Stimulated activated CD4-positive, alpha-beta T cell treated with anti-CD3 and anti-CD28 coated beads, TNF-alpha, amount 100 ng/mL, for 1 hour (primary cell): ENCODE measurements at places on chromosomes 2 and 18.

- DNase-seq = no peak
Observed at GRCh38 chr2:64192125-64192479, 47.9 kb upstream of the PELI1 start.

- DNase-seq = no peak
Observed at GRCh38 chr18:72672364-72673184, 128.4 kb upstream of the CBLN2 start.

DNA sequence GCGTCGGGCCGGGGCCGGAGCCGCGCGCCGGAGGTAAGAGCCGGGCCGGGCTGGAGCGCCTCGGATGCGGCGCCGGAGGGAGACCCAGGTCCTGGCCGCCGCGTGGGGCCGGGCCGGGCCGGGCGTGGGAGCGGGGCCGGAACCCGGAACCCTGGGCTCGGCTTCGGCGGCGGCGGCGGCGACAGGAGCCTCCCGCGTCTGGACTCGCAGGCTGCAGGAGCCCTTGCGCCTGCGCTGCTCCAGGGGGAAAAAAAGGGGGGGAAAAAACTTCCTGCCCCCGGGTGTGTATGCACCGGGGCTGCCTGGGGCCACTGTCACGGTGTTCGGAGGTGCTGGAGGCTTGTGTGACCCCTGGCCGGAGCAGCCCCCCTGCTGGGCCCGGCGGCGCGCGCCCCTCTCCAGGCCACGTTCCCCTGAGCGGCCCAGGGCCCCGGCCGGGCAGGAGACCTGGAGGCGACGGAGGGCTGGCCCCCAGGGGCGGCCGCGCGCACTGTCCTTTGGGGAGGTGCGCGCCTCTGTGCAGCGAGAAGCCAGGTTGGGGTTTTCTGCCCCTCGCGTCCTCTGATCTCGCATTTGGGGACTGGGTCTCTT lies 864 bp downstream of the KLHL29 start:
- no peak for DNase-seq

DNA sequence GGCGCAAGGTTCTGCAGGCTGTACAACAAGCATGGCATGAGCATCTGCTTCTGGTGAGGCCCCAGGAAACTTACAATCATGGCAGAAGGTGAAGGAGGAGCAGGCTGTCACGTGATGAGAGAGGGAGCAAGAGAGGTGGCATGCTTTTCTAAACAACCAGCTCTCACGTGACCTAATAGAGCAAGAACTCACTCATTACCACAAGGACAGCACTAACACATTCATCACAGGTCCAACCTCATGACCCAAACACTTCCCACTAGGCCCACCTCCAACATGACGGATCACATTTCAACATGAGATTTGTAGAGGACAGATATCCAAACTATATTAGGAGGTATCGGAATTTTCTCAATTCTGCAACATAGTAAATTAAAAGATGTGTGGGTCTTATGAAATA lies 108.8 kb upstream of the DLX2 start:
- no peak for DNase-seq

GRCh38 chr2:126672980-126673605 lies 17.1 kb downstream of the GYPC start:
- no peak for DNase-seq

- DNase-seq = no peak
Observed at GRCh38 chr18:47936952-47937351, 6.5 kb upstream of the SMAD2 start.

DNA sequence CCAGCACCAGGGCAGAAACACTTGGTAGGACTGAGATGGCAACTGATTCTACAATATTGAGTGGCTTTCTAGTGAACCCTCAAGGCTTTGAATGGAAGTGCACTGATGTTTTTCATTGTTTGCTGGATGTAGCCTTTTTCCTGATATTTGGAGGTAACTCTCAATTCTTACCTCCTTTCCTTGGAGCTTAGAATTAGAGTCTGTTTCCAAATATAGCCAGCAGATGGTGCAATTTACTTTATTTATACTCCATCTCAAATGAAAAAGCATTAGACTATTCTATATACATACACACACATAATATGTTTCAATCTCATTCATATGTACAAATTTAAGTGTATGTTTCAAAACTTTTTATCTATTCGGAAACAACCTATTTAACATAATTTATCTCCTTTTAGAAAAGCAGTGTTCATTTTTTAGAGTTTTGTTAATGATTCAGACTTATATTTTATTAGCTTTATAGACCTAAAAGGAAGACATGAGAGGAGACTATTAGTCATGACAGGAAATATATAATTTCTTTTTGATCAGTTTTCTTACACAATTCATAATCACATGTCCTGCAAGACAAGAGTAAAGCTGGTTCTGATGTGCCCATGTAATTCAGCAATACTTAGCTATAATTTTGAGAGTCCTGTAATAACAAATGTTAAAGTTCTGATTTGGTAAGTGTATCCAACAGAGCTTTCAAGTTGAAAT lies 124.8 kb downstream of the NUP35 start:
- DNase-seq = no peak

DNA sequence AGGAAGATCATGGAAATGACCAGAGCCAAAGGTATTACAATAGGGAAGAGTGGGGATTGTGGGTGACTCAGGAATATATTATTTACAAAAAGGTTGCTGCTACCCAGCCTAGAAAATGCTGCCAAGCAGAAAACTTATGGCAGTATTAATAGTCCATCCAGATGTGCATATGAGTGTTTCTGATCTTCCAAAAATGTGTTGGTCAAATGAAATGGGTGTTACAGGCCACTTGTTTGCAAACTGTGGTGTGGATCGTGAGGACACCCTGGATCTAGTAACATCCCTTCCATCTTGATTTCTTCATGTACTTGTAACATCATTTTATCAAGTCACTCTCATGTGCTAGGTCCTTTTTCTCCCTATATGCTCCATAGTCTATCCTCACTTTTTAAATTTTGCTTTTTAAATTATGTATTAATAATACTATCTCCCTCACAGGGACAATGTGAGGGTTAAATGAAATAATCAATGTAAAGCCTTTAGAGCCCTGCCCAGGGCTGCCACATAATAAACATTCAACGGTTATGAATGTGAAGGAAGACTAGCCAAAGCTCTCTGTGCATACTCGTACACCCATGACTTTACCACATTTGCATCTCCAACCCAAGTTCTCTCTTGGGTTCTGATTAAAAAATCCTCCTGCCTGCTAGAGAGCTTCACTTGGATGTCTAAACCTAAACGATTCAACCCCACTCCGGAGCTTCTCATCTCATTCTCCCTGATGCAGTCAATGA lies 18.5 kb downstream of the CD226 start:
- DNase-seq = no peak

GRCh38 chr2:69147841-69148533 lies 135.0 kb downstream of the ANTXR1 start:
- no peak for DNase-seq

DNA sequence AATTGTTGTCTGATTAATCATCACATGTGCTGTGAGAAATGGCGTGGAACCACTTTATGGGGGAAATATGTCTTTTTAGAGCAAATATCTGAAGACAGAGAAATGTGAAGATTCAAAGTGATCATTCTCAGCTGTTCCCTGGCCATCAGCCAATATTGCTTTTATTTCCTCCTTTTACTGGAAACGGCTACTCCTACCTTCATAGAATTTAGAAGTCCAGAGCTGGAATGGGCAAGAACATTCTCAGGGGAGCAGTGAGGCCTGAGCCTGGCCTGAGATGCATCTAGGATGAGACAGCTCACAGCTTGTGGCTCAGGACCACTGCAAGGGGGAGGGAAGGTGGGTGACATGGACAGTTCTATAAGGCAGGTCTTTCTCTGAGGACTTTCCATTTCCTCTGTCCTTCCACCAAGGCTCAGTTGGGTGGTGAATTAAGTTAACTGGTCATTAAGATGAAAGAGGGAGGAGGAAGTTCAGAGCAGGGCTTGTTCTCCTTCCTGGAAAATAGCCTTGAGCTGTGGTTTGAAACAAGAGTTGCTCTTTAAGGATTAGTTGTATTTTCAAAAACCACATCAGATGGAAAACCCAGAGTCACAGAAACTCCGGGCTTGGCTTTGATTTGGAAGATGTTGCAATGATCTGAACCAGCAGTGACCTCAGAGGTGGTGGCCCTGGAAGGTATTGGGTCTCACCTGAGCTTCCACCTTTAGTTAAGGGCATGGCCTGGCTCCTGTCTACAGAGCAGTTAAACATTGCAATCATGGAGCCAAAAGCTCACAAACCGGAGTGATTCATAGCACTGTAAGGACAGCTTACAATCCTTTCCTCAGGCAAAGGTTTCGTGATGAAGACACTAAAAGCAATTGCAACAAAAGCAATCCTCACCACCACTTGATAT lies 144.3 kb downstream of the VAPA start:
- no peak for DNase-seq

DNA sequence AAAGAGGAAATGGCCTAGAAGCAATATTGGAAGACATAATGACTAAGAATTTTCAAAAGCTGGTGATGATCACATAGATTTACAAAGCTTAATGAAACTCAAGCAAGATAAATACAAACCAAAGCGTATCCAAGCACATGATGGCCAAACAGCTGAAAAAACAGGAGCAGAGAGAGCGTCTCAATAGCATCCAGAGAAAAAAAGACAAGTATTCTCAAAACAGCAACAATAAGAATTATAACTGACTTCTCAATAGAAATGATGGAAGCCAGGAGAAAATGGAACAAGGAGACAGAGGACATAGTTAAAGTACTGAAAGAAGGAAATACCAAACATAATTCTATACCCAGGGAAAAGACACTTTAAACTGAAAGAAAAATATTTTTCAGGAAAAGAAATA lies 437.2 kb upstream of the TNP1 start:
- DNase-seq = no peak

GRCh38 chr18:45255197-45255890 lies 359.9 kb upstream of the SLC14A2 start:
- no peak for DNase-seq

DNA sequence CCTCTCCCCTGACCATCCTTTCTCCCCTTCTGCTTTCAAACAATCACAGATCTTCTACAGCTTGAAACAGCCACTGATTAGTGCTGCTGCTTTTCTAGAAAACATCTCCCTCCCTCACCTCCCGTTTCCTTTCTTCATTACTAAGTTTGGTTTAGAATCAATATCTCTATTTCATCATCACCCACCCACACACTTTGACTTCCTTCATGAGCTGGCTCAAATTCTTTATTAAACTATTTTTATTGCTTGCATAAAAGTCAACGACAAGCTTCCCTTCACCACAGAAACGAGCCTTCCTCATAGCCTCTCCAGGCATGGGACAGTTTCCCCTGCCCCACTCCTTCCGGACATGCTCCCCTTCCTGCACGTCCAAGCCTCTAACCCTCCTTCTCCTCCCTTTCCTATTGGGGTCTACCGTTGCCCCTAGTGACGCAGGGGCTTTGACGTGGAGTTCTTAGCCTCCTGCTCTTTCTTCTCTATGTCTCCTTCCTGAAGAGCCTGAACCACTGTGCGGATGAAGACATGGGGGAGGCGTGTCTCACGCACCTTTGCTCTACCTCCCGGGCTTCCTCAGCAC lies 172.0 kb downstream of the AFF3 start:
- no peak for DNase-seq

DNA sequence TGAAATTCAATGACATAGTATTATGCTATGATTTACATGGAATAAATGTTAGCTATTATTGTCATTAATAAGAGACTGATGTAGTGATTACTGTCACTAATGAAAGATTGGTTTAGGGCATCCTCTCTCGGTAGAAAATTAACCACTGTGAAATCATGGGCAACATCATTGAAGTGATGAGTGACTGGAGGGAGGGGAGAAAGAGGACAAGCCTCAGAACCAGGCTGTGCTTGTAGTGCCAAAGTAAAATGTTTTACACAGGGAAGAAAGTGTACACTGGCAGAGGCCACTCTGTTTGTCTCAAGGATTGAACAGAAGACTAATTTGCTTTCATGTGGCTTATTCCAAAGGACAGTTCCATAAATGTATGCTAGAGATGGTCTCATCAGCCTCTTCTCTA lies 456.2 kb upstream of the TCF4 start:
- DNase-seq = no peak

- no peak for DNase-seq
Observed at GRCh38 chr2:198916548-198917080, 541.1 kb downstream of the SATB2 start.

GRCh38 chr2:66575625-66576310 lies 140.8 kb downstream of the MEIS1 start:
- DNase-seq = no peak

- DNase-seq = no peak
Observed at GRCh38 chr2:235500761-235501672, 7.2 kb downstream of the AGAP1 start.

GRCh38 chr2:226969417-226970080 lies 133.7 kb downstream of the RHBDD1 start:
- DNase-seq = no peak

DNA sequence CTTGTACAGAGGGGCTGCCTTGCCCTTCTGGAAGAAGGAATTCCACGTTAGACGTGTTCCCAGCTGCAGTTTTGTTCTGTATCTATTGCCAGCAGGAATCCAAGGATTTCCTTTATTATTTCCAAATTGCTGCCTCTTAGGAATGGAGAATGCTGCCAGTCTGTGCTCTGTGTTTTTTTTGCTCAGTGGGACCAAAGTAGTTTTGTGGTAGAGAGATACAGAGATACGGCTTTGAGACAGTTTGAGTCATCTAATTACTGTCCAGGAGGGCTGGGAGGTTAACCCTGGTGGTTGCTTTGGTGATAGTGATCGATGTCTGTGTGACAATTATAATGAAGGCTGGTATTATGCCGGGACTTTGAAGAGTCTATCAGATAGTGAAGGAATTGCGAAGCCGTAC lies 26.3 kb downstream of the ASAP2 start:
- no peak for DNase-seq

DNA sequence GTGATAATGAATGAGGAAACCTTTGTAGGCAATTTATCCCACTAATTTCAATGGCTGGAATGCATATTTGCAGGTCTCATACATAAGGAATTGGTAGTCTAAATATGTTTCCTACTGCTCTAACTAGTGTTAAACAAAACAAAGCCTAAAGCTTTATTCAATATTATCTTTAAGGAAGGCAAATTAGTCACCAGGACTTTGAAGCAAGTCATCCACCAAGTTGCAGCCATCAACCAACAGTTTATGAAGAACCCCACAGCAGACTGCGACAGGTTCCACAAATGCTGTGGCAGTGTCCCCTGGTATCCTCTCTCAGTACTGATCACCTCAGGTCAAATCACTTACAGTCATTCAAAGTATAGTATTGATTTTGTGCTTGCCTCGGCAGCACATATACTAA lies 181.5 kb upstream of the ZFP36L2 start:
- DNase-seq = no peak

DNA sequence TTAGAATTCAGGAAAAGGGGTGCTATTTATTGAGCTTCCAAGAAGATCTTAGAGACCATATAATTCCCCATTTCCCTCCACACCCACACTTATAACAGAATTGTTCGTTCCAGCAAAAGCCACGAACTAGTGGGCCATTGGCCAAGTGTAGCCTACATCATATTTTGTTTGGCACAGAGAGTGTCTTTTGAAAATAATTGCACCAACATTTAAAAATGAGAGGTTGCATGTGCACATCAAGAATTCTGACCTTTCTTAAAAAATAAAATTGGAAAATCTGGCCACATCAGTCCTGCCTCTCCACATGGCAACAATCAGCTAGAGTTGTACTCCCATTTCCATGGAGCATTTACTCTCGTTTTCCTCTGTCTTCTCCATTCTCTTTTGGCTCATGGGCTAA lies 655.5 kb upstream of the FANCL start:
- no peak for DNase-seq

GRCh38 chr18:9365406-9365805 lies 30.8 kb downstream of the TWSG1 start:
- no peak for DNase-seq

GRCh38 chr18:39732918-39733317 lies 2167.3 kb upstream of the CELF4 start:
- no peak for DNase-seq

GRCh38 chr2:45891719-45892424 lies 240.4 kb downstream of the PRKCE start:
- DNase-seq = no peak

- DNase-seq = no peak
Observed at GRCh38 chr2:11556101-11556806, 22.4 kb downstream of the GREB1 start.
